BE2C (cell line): ENCODE measurements at places on chromosomes 13 and 19.

GRCh38 chr13:26880735-26881134 lies 120.1 kb upstream of the GPR12 start:
- no peak for DNase-seq

GRCh38 chr13:50485979-50486935 lies 357.2 kb downstream of the DLEU7 start:
- peak; percentile 66 for DNase-seq

DNA sequence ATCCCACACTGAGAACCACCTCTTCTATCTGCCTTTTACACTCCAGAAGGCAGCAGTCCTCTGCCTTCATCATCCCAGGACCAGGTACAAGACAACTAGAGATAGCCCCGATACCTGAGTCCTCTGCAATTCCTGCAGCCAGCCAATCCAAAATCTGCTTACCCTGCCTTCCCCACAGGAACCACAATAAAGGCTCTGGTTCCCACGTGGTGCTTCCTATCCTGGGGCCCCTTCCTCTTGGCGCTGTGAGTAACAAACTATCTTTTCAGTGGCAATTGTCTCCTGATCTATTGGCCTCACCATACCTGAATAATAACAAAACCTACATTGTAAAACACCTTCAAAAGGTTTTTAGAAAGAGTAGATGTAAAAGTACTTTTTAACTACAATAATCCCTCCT lies 63.1 kb downstream of the ZDHHC20 start:
- DNase-seq = no peak

GRCh38 chr13:89832827-89833226 lies 1514.7 kb upstream of the MIR17HG start:
- DNase-seq = no peak

GRCh38 chr19:1238369-1239303 lies 831 bp upstream of the CBARP start:
- DNase-seq = no peak
